ENCODE measurements at places on chromosomes 12 and 14.
A peak's percentile ranks its signal among the peaks of the same experiment; 100 is the strongest.

DNA sequence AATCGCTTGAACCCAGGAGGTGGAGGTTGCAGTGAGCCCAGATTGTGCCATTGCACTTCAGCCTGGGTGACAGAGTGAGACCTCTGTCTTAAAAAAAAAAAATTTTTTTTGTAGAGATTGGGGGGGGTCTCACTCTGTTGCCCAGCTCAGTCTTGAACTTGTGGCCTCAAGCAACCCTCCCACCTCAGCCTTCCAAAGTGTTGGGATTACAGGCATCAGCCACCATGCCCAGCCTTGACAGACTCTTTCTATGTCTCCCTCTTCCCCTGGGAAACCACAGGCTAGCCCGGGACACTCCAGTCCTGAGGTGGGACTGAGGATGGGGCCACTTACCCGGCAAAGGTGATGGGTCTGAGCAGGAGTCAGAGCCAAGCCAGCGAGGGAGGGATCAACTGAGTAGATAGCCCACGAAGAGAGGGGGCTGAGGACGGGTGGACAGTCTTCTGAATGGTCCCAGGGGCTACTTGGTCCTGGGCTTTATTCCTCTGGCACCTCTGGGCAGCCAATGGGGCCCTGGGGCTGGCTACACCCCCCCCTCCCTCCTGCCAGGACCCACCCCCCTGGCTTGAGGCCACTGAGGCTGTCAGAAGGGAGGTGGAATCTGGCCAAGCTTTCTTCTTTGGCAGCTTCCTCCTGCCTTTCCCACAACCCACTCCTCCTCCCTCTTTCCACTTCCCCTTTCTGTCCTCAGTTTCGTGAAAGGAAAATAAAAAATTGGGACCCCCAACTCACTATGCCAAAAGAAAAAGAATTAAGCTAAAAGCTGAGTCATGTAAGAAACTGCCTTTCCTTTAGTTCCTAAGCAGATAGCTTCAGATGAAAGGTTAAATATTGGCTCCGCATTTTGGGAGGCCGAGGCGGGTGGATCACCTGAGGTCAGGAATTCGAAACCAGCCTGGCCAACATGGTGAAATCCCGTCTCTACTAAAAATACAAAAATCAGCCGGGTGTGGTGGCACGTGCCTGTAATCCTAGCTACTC is at the start of gene SDS:
TSS of gene SDS (minus strand) at position 453 of the 981 bp plus-strand sequence. CDS start 4,179 bp downstream, outside the sequence.
- peak; percentile 16 for DNase-seq

DNA sequence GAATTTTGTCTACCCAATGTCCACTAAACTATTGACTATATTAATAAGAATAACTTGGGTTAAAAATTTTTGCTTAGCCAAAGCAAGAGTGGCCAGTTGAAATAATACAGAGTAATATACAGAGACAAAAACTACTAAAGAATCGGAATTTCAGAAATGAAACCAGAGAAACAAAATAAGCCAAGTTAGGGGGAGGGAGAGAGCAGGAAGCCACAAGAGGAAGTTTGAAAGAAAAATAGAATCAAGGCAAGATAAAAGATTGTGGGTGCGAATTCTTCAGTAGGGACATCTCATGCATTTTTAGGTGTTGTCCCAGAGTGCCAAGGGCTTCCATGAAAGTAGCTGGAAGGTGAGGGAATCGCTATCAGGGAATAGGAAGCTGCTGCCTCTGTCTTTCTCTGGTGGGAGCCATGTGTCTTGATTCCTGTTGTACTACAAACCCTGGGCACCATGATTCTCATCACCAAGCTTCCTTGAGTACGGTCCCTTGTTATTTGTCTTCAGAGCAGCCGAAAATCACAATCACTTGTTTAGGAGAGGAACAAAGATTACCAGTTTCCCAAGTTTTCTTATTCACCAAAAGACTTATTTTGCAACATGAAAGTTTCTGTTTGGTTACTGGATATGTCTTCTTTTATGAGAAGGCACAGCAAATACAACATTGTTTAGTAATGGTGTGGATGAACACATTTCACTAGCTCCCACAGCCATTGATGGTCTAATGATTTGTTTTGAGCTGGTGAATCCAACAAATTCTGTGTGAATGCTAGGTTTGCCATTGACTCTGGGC is 16.7 kb downstream of the NEUROD4 start:
- no peak for DNase-seq

- no peak for DNase-seq
Measured at GRCh38 chr12:127416796-127417195, 850.2 kb upstream of the TMEM132C start.

- no peak for DNase-seq
Measured at GRCh38 chr12:30763053-30763452, 8.3 kb upstream of the CAPRIN2 start.
